Stimulated activated CD8-positive, alpha-beta memory T cell treated with anti-CD3 and anti-CD28 coated beads, Interleukin-4, amount 100 ng/mL, for 24 hours (primary cell): ENCODE measurements at places on chromosomes 2 and 18.

GRCh38 chr2:69733342-69734034 is 8.4 kb upstream of the ANXA4 start:
- no peak for DNase-seq

DNA sequence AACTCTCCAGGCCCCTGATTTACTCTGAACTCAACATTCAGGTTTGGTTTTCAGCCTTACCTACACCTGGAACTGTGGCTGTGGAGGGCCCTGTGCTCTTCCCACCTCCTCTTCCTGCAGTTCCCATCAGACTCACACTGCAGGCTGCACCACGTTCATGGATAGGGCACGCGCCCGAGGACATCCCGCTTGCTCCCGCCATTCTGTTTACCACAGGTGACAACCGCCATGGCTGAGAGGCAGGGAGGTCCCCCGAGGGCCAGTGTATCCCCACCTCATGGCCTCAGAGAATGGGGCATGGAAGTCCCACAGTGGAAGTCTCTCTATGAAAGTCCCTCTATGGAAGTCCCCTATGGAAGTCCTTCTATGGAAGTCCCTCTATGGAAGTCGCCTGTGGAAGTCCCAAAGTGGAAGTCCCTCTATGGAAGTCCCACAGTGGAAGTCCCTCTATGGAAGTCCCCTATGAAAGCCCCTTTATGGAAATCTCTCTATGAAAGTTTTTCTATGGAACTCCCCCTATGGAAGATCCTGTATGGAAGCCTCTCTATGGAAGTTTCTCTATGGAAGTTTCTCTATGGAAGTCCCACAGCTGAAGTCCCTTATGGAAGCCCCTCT is 358.4 kb upstream of the SALL3 start:
- no peak for DNase-seq

DNA sequence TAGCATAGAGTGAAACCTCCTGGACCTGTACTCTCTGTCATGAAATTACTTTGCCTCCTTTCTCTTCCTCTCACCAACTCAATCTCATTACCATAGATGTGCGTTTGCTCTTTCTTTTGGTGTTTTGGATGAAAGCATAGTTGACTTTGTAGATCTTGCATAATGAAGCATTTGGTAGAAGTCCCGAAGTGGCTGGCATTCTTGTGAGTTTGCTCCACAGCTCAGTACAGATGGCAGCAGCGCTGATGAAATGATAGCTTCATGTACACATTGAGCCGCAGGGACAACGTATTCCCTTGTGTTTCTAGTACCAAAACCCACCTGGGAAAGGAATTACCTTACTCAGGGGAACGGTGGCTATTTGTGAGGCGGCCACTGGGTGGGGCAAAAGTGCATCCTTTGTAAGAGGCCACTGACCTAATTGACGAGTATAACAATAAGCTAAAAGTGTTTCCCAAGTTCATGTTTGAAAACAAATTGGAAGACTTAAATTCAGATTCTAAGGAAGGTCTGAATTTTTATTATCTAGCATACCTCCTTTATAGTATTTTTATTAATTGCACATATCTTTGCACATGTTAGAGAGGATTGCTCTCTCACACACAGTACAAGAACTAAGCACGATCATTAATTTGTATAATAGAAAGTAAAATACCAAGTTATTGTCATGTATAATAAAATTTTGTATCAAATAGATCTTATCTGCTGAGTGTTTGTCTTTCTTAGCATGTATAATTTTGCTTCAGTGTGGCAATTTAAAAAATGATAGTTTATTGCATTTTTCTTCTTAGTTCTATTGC is 25.4 kb upstream of the CDH7 start:
- no peak for DNase-seq

GRCh38 chr2:161844822-161845221 is 220.6 kb downstream of the SLC4A10 start:
- no peak for DNase-seq

- no peak for DNase-seq
Measured at GRCh38 chr2:226198956-226199355, 600.7 kb downstream of the IRS1 start.

- DNase-seq, result no peak
Measured at GRCh38 chr2:127560201-127560930, 24.9 kb downstream of the MYO7B start.

- DNase-seq, result no peak
Measured at GRCh38 chr18:36041146-36041545, 26.2 kb downstream of the RPRD1A start.

DNA sequence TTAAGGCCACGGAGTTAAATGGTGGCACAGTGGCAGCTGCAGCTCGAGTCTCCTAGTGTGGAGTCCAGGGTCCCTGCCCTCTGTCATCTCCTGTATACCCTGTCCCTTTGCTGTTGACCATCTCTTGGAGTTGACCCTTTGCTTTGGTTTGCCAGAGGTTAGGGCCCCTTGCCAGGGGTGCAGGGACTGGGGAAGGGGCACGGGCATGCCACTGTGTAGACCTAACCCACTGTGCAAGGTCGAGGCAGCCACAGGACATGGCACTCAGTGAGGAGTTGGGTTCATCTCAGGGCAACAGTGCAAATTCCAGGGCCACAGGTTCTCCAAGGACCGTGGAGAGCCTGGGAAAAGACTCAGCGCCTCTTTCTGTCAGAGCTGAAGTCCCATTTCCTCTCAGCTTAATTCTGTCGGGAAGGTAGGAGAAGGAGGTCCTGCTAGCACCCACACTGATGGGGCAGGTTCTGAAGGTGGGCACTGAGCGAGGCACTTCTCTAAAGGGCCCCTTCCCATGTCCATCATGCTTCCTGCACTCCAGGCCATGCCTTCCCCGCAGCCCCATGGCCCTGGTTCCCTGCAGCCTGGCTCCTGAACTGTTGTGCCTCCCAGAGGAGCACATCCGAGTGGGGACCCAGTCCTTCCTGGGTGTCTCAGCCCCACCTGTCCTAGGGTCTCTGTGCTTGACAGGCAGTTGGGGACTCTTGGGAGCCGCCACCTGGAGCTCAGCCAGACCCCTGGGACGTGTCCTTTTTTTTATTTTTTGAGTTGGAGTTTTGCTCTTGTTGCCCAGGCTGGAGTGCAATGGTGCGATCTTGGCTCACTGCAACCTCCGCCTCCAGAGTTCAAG is 2.8 kb downstream of the KHK start:
- DNase-seq, result no peak

GRCh38 chr2:32210767-32211408 is 45.2 kb downstream of the SLC30A6 start:
- no peak for DNase-seq

DNA sequence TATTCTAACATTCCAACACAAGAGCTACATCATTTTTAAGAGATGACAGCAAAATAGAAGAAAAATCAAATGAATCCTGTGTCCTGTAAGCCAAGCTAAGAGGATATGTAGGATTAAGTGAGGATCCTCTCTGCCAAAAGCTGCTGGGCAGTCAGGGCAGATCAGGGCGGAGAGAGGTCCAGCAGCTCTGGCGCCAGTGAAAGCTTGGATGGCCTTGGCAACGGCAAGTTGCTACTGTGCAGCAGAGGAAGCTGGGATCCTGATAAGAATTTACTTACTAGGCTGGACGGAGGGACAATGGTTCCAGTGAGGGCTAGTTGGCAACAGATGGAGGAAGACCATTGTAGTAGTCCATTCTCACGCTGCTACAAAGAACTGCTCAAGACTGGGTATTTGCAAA is 391.5 kb downstream of the XIRP2 start:
- DNase-seq, result no peak

DNA sequence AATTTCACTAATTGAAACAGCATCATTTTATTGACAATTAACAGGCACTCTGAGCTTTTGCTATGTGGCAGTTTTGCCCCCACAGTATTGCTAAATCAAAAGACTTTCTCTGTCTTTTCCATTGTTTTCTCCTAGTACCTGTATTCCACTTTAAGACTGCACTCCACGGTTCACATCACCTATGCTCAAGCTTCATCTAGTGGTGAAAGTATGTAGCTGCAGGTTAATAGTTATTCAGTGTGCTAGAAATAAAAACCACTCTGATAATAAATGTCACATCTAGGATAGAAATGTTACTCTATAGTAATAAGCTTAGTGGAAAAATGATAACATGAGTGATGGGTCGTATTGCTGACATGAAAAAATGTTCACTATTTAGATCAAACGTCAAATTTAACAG is 24.6 kb downstream of the ARL6IP6 start:
- no peak for DNase-seq

DNA sequence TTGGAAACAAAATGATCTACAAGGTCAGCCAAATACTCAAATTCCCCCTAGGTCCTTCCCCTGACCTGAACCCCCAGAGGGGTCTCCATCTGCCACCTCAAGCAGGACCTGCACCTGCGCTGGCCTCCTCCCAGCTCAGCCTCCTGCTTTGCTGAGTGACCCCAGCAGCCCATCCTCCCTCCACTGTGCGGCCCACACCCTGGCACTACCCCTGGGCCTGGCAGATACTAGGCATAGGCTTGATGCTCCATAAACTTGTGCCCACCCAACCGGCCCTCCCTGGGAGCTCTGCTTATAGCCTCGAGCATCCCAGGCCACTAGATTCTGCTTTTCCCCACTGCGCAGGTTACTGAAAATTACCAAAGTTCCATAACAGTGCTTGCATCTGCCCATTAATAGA is 156.2 kb downstream of the HDAC4 start:
- no peak for DNase-seq
